T-helper 22 cell (primary cell): ENCODE measurements at places on chromosomes 3 and 15.

GRCh38 chr3:23650371-23651140 lies 155.2 kb upstream of the UBE2E1 start:
- DNase-seq: no peak

- DNase-seq: no peak
These were observed 55.6 kb downstream of the ANAPC13 start for GRCh38 chr3:134430174-134430573.

GRCh38 chr15:72940229-72940622 lies 112.0 kb upstream of the NEO1 start:
- DNase-seq: no peak

DNA sequence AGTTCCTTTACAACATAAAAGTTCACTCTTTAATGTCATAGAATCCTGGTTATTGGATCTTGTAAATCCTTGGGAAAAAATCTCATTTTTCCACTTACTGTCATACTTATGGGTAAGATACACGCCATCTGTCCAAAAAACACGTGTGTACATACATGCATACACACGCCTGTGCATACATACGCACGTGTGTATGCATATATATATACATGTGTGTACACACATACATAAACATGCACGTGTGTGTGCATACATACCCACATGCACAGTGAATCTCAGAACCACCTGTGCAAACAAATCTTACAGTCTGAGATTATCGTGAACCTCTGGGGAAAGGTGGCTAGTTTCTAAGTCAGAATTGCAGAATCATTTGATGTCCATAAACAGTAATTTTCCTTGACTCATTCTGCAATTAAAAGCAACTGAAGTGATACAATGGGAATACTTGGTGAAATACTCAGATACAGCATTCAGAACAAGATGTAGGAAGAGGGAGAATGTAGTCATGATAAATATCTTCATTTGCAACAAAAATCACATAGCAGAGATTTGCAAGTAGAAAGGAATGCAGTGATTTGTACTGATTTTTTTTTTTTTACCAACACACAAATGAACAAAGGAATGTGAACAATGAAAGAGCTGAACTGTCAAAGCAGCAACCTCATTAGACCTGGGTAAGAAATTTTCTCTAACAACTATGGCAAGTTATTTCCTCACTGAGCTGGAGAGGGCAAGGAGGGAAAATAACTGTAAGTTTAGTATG lies 160.6 kb upstream of the POU1F1 start:
- DNase-seq: no peak

- no peak for DNase-seq
These were observed 32.4 kb upstream of the LDHAL6B start for GRCh38 chr15:59174151-59174834.

- DNase-seq: peak; percentile 25
These were observed 79.8 kb downstream of the ABHD5 start for GRCh38 chr3:43770426-43771103.

- DNase-seq: no peak
These were observed 66.0 kb downstream of the SPTSSB start for GRCh38 chr3:161305095-161305991.
